ENCODE measurements at places on chromosomes 3 and 15.

- no peak for DNase-seq
Observed at GRCh38 chr3:48660800-48661400, 1.8 kb downstream of the CELSR3 start.

DNA sequence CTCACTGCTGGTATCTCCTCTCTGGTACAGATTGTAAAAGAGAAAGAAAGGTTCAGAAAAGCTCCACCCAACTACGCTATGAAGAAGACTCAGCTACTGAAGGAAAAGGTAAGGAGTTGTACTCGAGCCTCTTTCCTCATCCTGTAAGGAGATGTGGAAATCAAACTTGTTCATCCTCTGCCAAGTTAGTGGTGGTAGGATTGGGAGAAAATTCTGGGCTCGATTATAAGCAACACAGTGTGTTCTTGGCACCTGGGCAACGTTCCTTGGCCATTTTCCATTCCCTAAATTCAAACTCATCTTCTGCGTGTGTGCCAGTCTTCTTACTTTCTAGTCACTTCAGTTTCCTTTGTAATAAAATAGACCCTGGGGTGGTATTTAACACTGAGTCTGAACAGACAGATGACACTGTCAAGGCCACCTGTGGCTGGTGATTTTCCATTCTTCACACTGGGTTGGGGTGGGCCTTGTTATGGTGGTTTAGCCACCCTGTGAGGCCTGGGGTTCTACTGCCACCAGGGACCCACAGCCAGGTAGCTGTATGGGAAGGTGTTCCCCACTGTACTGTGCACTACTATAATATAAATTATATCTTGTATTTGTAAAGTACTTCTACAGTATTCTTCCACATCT is 17.1 kb upstream of the ITPKA start:
- no peak for DNase-seq

- DNase-seq, result no peak
Observed at GRCh38 chr3:12392101-12392878, 92.0 kb upstream of the TSEN2 start.

GRCh38 chr3:19272296-19272695 is 124.0 kb downstream of the KCNH8 start:
- no peak for DNase-seq

DNA sequence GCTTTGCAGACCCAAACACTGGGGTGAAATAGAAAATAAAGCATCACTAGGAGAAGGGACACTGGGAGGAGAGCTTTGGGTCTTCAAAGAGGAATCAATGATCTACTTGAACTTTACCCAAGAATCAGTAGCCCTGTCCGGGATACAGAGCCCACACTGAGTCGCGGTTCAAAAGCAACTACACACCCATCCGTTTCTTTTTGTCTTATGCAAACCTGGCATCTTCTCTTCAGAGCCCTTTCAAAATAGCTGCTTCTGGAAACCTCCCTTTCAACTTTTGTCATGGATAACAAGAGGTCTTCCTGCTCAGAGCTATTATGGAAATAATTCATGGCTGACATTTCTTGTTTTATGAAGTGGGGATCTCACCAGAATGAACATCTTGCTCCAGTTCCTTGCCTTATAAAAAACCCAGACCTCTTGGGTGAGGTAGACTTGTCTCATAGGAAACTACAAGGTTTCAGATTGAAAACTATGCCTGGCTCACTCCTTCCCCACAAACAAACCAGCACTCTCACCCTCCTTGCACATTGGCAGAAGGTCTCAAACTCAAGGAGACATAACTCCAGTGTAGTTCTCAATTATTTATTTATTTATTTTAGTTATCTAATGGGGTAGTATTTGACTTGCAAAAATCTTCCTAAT is 115.1 kb upstream of the ARHGEF3 start:
- no peak for DNase-seq

GRCh38 chr3:12758025-12758781 is 856 bp downstream of the TMEM40 start:
- DNase-seq, result no peak

DNA sequence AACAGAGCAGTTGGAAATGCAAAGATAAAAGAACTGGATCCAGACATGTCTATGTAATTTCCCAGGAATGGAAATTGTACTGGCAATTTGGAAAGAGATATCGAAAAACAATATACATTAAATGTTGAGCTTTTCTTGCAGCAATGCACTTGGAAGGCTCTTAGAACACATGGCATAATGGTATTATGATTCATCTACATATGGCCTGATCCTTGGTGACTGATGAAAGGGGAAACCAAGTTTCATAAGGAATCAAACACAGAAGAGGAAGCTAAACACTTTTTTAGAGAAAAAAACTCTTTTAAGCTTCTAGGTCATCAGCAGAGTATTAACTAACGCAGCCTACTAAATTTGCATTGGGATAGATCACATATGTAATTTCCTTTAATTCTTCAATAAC is 12.4 kb upstream of the GREM1 start:
- DNase-seq, result no peak

GRCh38 chr3:16385151-16385550 is 120.1 kb downstream of the OXNAD1 start:
- no peak for DNase-seq

- no peak for DNase-seq
Observed at GRCh38 chr3:46383951-46384330, 13.2 kb downstream of the CCR5 start.

GRCh38 chr15:59410391-59410896 is 27.5 kb upstream of the FAM81A start:
- no peak for DNase-seq

GRCh38 chr3:94065819-94066480 is 3.1 kb downstream of the NSUN3 start:
- DNase-seq, result no peak

Data from stimulated activated CD8-positive, alpha-beta memory T cell treated with anti-CD3 and anti-CD28 coated beads, Interleukin-4, amount 100 ng/mL, for 1 hour (primary cell).